ENCODE measurements at places on chromosomes 2 and 18.

GRCh38 chr2:101277111-101277510 lies 24.4 kb downstream of the CNOT11 start:
- no peak for DNase-seq

GRCh38 chr2:24853996-24854395 lies 60.8 kb downstream of the CENPO start:
- no peak for DNase-seq

DNA sequence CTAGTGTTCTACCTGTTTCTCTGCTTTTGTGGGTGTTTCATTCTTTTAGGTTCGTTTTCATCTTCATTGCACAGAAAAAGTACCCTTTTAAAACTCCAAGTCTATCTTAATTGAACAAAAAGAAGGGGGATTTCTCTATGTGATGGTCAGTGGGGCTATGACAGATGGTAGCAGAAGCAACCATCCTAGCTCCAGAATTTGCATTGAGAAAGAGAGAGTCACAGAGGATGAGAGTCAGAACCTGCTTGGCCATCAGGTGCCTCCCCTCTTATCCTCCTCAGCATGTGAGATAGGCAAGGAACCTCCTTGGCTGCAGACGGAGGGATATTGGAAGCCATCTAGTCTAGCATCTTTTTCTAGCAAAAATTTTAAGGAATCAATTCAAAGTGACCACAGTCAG lies 398.0 kb upstream of the DCC start:
- no peak for DNase-seq

DNA sequence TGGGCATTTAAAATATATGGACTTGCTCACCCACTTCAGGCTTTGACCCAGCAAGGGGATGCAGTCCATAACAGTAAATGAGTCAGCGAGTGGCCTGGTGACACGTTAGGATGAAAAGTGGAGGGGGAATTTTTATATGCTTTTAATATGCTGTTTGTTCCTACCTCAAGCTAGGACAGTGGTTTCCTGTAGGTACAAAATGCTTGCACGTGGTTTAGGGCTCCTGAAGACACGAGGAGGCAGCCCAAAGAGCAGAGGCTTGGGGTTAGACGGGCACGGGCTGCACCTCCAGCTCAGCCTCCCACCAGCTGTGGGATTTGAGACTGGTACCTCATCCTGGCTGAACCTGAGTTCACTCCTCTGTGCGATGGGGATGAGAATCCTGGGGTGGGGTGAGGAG lies 306.2 kb upstream of the CXCR4 start:
- DNase-seq, result no peak

DNA sequence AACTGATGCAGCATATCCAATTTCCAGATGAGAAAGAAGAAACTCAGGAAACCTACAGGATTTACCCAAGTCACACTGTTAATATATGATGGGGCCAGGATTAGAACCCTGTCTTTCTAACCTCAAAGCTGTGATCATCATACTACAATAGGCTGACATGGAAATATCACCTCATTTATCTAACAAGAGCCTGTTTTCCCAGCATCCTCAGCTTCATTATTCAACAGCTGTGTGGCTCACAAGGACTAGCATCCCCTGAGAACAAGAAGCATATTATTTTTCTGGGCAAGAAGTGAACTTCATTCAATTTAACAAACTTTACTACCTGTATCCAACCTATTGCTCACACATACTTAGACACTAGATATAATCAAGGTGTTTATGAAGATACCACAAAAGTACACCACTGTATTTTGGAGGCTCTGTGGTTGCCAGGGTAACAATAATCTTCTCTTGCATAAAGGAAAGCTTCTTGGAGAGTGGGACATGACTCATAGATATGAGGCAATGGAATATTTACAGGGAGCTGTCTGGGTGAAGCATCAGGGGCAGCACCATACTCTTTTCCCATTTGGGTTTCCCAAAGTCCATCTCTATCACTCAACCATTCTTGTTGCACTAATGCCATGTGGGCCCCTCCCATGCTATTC lies 218.2 kb downstream of the RAD51AP2 start:
- DNase-seq, result no peak

- no peak for DNase-seq
Observed at GRCh38 chr18:36321658-36322407, 24.3 kb downstream of the FHOD3 start.

DNA sequence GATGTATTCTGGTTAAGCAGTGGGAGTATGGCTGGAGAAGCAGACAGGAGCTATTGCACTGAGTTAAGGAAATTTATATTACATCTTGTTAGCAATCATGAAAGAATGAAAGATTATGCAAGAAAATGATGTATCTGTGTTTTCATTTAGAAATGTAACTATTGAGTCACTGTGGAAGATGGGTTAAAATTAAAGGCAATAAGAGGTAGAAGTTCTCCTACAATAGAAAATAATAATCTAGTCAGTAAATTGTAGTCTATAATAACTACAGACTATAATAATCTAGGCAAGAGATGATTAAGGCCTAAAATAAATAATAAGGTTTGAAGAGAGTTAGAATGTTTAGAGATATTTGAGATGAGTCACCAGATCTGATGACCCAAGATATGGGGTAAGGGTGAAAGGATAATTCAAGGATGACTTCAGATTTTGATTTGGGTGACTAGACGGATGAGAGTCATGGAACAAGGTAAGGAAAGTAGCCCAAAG lies 371.9 kb upstream of the KCNH7 start:
- no peak for DNase-seq

- DNase-seq, result no peak
Observed at GRCh38 chr2:132766573-132766972, 96.6 kb upstream of the LYPD1 start.

- DNase-seq, result no peak
Observed at GRCh38 chr2:45554742-45555140, 56.3 kb downstream of the SRBD1 start.

GRCh38 chr2:231347081-231347480 lies 48.4 kb upstream of the B3GNT7 start:
- DNase-seq, result no peak

GRCh38 chr2:40658941-40659340 lies 207.1 kb upstream of the SLC8A1 start:
- no peak for DNase-seq

- DNase-seq, result peak; percentile 54
Observed at GRCh38 chr2:221573430-221574230, 1.5 kb upstream of the EPHA4 start.

GRCh38 chr2:234046521-234046920 lies 4.0 kb upstream of the SPP2 start:
- no peak for DNase-seq

DNA sequence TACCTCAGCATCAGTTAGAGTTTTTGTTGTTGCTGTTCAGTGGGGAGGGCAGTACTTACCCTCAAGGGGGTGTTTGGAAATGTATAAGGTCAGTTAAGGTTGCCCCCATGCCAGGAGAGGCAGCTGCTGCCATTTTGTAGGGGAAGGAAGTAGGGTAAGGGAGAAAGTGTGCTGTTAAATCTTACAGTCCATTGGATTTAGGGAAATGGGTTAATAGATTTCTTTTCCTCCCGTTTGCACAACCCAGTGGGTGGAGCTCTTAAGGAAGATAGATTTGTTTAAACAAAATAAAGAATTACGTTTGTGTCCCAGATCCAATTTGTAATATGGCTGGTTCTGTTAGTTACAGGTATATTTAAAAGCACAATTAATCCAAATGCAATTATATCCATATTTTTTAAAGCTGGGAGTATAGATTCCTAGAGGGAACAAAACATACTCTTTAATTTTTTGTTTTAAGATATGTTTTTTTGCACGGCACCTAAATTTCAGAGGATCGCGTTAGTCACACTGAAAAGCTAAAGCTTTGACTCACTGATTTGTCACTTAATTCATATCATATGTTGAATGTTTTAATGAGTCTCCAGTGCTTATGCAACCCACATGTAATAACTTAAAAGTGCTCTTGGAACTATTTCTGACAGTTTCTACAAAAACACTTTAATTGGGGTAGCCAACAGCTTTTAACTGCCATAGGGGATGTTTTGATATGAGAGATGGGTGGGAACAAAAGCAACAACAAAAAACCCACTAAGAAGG lies 9.0 kb upstream of the CWC22 start:
- DNase-seq, result no peak

GRCh38 chr2:174025271-174026121 lies 60.3 kb upstream of the SP3 start:
- no peak for DNase-seq

- DNase-seq, result peak; percentile 11
Observed at GRCh38 chr18:48940854-48941611, 9.7 kb downstream of the SMAD7 start.

DNA sequence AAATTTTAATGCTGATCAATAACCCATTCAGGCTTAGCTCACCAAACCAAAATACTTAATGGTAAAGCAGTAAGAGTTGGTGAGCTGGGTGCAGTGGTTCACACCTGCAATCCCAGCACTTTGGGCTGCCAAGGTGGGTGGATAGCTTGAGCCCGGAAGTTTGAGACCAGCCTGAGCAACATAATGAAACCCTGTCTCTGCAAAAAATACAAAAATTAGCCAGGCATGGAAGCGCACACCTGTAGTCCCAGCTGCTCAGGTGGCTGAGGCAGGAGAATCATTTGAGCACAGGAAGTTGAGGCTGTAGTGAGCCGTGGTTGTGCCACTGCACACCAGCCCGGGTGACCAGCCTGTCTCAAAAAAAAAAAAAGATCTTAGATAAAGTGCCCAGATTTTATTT lies 35.7 kb upstream of the MPP4 start:
- DNase-seq, result no peak

GRCh38 chr2:42216694-42217093 lies 47.5 kb downstream of the EML4 start:
- no peak for DNase-seq

- no peak for DNase-seq
Observed at GRCh38 chr2:78978340-78978739, 47.2 kb upstream of the REG3G start.

DNA sequence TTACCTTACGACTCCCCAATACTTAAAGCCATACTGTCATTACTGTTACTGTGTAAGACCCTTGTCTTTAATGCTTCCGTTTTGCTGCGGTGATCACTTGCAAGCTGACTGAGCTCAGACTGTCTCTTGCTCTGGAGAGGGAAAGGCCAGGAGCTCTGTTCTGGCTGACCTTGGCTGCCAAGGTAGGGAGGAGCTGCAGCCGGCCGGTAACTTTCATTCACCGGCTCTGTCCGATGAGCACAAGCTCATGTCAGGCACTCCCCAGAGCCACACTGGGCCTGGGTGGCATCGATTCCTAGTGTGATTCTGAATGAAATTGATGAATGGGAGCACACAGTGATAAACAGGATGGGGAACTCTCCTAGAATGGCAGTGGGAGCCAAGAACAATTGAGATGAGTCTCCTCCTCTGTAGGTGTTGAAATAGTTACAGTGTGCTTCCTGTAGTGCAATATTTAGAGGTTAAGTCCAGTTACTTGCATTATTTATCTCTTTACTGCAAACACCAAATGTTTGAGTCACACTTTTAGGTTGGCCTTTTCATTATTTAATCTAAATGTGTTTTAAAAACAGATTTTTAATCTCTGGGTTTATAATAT lies 100.9 kb downstream of the ATP9B start:
- DNase-seq, result no peak

DNA sequence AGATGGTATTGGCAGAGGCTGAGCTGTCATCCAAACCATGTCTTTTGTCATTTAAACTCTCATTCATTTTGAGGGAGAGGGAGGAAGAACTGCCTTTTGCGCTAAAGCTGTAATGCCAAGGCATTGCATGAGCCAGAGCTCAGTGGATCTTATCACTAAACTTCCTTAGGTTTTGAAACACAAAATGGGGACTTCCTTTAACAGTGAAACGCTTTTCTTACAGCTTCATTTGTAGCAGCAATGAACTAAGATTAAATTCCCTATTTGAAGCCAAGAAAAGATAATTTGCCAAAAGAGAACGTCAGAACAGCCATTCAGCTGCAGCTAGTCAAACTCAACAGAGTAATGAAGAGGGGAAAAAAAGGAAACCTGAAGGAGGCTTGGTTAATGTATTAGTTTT lies 143.5 kb upstream of the MMADHC start:
- DNase-seq, result no peak

DNA sequence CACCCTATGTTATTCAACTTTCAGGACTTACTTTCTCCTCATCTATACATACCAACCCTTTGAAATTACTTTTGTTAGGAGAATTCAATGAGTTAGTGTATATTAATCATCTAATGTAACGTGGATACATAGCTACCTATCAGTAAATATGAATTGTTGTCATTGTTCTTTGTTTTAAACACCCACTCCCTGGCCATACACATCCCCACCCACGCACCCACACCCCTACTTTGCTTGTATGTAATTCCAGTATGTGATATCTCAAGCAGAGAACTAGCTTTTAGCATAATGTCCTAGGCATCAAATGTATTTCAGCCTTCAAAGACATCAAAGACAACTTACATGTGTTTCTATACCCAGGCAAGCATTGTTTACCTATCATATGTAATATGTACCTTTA lies 129.2 kb downstream of the MAP4K4 start:
- DNase-seq, result no peak

Measured in activated CD4-positive, CD25-positive, alpha-beta regulatory T cell (primary cell).